ENCODE measurements at places on chromosomes 7 and 10. TPM values are rescaled to one million over a fixed set of nuclear protein-coding genes. Genes with fewer than 3 reads are reported as not detected.

Gene GALNT17
- total RNA-seq, result not detected

Gene VSTM2A
- not detected for total RNA-seq

Gene RNF148
- total RNA-seq, result 0.51 TPM

Gene GAD2
- total RNA-seq, result not detected

Gene PSD
- total RNA-seq, result 0.26 TPM

Gene CALML5
- not detected for total RNA-seq

Gene MMP21
- 0.13 TPM for total RNA-seq

Gene LRMDA
- 10.4 TPM for total RNA-seq

Gene ANKRD1
- total RNA-seq, result 321 TPM

Gene PRKAG2
- total RNA-seq, result 17.5 TPM

DNA sequence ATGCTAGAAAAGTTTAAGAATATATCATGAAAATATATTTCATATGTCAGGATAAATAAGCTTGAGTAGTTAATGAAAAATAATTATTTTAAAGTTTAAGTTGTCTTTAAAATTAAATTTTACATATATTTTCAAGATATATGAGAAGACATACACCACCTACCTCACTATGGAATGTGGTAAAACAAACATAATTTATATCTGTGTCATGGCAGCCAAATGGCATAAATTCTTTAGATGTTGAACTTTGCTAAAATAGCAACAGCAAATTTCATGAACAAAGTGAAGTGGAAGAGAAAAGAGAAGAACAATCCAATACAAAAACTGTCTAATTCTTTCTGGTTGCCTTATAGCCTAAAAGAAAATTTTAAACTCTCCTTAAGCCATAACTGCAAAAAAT is 39.6 kb upstream of the SLC16A12 start:
- no peak for DNase-seq

DNA sequence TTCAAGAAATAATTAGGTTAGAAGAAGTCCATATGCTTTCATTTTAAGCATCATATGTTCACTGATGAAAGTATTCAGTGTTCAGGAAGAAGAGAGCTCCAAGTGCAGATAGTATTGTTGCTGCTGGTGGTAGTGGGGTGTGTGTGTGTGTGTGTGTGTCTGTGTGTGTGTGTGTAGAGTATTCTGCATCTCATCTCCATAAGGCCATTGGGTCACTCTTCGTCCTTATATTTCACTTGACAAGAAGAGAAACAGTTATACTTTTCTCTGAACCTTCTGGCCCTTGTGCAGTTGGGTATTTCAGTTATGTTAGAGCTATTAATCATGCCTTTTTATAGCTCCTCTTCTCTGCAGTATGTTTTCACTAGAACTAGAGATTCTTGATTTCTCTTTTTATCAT is 26.2 kb downstream of the ADAM22 start:
- no peak for DNase-seq

DNA sequence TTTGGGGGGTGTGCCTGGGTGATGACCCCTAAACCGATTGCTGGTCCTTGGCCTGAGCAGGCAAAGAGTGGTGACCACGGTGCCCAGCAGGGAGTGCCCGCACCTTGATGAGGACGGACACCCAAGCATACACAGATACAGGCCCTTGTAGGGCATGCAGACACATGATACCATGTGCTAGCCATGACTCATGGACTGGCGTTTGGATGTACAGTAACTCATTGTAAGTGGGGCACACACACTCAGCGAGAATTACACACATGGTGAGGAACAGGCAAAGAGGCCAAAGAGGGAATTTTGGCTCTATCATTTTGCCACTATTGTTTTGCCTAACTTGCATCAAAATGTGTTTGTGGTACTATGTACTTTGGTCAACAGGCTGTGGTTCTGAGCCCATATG is 24.1 kb downstream of the KAZALD1 start:
- no peak for DNase-seq

DNA sequence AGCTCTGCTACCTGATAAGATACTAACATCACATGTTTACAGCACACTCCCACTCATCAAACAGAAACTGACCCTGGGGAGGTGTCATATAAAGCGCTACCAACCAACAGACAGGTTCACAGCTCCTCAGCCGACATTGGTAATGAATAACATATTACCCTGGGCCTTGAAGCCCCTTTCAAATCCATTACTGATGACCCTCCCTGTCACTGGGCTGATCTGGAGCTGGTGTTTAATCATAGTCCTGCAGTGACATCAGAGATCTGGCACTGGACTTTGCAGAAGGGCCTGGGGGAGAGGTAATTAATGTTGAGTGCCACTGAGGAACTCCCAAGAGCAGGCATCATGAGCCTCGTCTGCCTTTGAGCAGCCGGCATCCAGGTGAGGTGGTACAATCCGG is 306.5 kb upstream of the NFE2L3 start:
- DNase-seq, result no peak

GRCh38 chr10:60426425-60426824 is 36.8 kb upstream of the ANK3 start:
- DNase-seq, result no peak

DNA sequence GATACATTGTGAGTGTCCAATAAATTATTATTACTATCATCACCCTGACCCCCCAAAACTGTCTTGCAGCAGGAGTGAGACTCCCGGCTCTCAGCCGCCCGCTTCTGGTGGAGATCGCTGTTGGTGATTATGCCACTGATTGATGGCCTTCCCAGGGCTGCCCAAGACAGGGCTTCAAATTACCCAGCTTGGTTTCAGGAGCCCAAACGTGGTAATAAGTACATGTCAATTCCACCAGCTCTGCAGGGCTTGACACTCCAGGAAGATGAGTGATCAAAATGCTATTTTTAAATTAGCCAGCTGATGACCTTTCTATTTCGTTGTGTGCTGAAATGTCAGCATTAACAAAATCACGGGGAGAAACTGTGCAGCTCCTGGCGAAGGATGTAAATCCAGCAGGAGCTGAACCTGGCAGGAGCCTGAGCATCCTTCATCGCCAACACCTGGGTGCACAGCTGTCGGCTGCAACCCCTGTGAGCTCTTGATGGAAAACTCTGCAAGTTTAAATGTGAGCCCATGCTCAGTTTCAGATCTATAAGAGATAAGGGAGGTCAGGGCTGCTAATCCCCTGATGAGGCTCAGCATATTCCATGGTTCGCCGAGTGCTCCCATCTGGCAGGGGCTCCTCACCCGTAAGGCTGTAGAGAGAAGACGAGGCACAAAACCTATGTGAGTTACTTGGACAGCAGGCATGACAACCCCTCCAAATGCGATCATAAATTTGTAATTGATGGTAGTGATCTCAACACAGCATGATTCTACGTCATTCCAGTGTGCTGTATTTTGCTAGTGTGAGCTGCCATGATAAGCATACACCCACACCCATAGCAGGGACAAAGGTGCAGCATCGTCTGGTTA is 446.3 kb downstream of the TCERG1L start:
- DNase-seq, result no peak

DNA sequence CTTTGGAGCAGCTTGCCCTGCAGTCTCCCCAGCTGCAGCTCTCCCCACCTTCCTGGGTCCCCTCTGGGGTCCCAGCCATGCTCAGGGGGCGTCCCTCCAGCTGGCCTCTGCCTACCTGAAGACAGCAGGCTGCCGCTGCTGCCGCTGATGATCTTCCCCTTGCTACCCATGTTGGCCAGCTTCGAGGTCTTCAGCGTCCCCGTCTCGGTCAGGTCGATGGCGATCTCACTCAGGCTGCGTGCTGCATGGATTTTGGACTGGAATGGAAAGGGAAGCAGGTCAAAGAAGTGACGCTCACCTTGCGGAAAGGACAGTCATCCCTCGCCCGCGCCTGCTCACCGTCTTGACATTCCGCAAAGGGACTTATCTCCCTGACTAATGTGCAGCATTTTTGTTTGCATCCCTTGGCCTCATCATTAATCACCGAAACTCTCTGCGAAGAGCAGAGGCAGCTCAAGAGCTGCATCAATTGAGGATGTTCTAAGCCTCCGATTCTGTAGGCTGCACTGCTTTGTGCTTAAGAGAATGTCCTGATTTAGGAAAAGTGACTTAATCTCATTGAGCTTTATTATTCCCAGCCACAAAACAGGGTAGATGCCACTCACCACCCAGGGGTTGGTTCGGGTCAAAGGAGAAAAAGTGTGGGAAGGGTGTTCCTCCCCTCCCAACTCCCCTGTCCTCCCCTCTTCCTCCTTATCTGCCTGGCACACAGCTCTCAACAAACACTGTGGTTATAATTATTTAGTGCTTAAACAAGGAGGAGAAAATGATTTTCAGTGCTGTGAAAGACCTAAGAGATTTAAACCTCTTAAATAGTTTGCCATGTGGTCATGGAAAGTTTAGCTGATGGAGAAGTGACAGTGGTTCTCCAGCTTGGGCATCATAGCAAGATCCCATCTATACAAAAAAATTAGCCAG is 107.3 kb downstream of the PRPF18 start:
- no peak for DNase-seq

DNA sequence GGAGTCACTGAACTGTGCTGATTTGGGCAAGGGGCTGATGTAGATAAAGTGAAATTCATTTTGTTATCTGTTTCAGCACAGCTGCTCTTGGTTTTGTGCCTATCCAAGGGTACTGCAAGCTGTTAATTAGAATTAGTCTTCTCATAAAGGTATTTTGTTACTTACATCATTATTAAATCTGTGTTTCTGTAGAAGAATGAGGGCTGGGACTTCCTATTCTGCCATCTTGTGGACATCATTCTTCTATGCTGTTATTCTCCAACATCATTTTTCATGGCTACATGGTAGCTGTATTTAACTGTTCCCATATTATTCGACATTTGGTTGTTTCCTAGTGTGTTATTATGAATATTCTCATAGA is 76.2 kb upstream of the CCDC71L start:
- peak; percentile 71 for DNase-seq

- no peak for DNase-seq
Measured at GRCh38 chr7:24602860-24603456, 29.7 kb downstream of the PALS2 start.

DNA sequence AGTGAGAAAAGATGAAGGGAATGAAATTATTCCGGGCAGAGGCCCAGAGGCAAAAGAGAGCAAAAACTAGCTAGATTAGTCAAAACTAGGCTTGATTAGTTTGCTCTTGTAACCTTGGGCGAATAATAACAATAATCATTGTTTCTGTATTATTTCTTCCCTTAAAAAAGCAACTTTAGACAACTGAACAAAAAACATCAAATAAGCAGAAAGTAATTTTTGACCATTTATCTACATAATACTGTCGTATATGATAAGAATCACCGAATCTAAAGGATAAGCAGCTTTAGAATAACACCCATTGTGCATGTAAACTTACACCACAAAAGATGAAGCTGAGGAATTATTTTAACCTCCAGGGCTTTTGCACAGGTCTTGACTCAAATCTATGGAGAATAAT is 125.1 kb downstream of the TPK1 start:
- no peak for DNase-seq

DNA sequence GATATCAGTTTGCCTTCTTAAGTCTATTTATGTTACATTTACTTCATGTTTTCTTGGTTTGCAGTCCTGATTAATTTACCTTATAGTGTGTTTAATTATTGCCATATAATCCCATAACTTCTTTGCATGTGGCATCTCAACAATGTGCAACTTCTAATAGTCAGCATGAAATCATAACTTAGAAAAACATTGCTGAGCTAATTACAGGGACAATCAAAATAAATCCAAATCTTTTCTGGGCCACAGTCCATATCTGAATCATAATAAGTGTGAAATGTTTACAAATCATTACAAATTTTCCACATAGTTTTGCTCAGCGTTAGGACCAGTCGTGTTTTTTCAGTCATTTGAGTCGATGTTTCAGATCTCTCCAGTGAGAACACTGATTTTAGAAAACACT is 29.1 kb upstream of the CABCOCO1 start:
- no peak for DNase-seq

GRCh38 chr10:6356280-6356793 is 153.6 kb downstream of the PFKFB3 start:
- no peak for DNase-seq

DNA sequence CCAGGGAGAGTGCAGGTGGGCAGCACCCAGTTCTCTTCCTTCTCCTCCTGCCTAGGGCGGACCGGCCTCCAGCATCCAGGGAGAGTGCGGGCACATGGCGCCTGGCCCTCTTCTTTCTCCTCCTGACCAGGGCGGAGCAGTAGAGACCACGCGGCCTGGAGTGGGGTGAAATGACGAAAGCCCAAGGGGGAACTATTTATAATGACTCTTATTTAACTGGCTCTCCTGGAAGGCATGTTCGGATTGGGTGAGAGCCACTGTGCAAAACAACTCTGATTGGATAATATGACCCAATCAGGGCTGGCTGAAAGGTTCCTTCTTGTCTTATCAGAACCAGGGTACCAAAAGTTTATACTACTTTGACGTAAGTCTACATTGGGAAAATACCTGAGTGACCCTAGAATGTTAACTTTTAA is 63.1 kb downstream of the ZNF37A start:
- DNase-seq, result no peak

DNA sequence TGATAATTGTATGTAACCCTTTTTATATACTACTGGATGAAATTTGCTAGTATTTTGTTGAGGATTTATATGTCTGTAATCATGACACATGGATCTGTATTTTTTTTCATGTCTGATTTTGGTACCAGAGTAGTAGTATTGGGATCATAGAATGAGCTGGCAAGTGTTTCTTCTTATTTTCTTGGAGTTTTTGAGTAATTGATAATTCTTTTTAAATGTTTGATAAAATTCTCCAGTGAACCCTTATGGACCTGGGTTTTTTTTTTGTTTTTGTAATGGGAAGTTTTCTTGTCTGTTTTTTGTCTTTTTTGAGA is 28.4 kb downstream of the ZNF33A start:
- no peak for DNase-seq

DNA sequence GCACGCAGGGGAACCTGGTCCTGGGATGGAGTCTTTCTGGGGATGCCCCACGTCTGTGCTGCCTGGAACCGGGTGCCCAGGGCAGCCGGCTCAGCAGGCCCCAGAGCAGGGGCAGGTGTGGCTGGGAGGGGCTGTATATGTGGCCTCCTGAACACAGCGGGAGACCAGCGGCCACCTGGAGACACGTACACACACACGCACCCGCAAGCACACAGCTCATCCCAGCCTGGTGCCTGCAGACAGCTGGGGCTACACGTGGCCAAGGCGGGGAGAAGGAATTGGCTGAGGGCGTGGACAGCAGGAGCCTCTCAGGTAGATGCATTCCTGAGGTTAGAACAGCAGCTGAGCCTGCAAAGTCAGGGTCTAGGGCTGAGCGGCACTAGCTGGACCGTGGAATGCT is 14.0 kb downstream of the ADAM8 start:
- no peak for DNase-seq

GRCh38 chr10:48614481-48615390 is 9.9 kb upstream of the ARHGAP22 start:
- DNase-seq, result no peak

DNA sequence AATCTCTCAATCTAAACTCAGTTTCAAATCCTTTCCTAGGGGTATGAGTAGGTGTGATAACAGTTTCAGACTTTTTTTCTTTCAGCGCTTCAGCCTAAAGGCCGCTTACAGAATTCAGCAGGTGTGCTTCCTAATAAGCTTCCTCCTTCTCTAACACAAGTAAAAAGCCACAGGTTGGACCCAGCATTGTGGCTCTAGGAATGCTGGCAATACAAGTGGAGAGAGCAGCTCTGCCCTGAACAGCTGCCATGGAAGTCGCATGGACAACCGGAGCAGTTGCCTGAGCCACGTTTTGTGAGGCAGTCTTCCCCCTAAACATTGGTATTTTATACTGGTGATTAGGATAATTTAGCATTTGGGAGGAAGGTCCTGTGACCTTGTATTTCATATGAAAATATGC is 83.5 kb downstream of the ST7 start:
- no peak for DNase-seq

GRCh38 chr7:120163449-120163848 is 109.5 kb upstream of the KCND2 start:
- DNase-seq, result no peak

Data from dermis microvascular lymphatic vessel endothelial cell (primary cell).